ENCODE measurements at places on chromosomes 13 and 19.

- no peak for DNase-seq
Observed at GRCh38 chr13:75365724-75366173, 116.2 kb downstream of the TBC1D4 start.

- DNase-seq = peak; percentile 21
Observed at GRCh38 chr13:67736646-67737420, 506.7 kb upstream of the PCDH9 start.

DNA sequence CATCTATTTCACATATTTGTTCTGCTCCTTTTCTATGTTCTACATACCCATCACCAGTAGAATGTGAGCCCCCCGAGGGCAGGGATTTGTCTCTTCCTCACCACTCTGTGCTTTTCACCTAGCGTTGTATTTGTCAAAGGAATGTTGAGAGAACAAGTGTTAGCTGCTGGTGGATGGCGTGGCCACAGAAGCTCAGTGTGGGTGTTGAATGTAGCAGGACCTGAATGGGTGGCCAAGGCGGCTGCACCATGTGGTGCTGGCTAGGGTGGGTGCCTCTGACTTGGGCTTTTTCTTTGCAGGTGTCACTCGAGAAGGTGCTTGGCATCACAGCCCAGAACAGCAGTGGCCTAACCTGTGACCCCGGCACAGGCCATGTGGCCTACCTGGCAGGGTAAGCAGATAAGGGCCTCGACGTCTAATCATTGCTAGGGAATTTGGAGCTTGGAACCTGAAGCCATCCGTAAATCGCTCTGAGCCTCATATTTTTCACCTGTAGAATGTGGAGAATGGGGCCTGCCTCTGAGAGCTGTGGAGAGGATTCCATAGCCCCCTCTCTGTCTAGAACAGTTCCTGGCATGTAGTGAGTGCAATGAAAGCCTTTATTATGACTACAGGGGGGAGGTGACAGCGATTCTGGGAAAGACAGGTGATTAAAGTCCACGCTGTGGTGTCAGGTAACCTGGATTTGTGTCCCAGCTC lies 3.9 kb downstream of the WDR62 start:
- DNase-seq = no peak

DNA sequence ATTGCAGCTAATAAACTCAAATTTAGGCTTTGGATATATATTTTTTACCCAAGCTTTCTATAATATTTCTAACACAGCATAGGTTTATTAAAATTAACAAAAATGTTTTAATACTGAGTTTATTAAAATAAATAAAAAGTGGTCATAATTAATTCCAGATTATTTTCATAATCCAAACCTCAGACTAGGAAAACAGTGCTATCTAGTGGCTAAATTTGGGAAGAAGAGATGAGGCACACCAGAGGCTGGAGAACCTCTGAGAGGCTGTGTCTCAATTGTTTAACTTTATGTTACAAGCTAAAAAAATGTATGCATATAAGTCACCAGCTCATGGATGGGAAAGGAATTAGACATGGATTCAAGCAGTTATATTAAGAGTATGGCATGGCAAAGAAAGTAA lies 392.5 kb downstream of the DIAPH3 start:
- no peak for DNase-seq

DNA sequence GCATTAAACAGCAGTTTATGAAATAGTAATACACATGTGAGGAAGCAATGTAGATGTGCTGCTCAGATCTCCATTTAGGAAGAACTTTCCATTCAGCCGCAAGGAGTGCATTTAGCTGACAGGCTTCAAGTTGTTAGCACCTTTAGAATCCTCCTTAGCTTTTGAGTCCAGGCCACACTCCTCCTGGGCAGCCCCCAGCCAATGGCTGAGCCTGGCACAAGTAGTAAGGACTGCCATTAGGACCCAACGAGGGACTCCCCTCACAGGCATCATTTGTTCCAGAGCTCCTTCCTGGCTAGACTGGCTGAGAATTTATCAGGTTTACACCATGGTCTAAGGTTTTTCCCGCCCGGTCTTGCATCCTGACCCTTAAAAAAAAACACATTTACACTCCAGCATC lies 201.4 kb downstream of the DIAPH3 start:
- no peak for DNase-seq

DNA sequence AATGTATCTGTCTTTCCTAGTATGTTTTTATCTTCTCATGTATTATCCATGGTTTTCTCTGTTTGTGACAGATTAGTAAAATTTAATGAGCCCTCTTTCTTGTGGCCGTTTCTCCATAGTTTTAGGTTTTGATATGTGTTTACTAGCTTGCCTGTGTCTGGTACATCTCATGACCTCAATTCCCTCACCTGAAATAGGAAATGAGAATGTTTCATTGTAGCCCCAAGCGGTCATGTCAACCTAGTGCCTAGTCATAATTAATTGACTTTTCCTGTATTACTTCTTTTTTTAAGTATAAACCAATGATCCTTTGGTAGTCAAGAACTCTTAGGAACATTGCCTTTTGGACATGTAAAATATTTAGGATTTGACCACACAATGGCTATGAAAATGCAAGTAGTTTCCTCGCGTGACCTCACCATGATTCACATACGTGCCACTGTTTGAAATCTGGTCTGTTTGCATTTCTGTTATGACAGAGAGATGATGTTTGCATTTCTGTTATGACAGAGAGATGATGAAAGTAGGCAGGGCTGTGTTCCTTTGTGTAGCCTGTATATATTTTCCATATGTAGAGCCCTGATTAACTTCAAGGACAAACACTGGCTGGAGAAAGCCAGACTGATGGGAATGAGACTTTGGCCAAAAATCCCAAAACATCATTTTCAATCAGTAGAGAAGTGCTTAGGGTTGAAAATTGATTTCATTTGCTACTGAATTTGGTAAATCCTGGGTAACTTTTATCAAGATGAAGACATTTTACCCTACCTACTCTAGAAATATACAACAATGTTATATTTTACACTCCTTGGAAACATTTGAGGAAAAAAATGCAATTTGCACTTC lies 104.8 kb downstream of the TNFRSF19 start:
- no peak for DNase-seq

- no peak for DNase-seq
Observed at GRCh38 chr19:41330481-41330880, 20.5 kb downstream of the CCDC97 start.

GRCh38 chr19:32526895-32527294 lies 54.1 kb upstream of the PDCD5 start:
- no peak for DNase-seq

GRCh38 chr13:22765547-22765946 lies 415.2 kb upstream of the SGCG start:
- no peak for DNase-seq

- no peak for DNase-seq
Observed at GRCh38 chr13:91166714-91167511, 180.6 kb upstream of the MIR17HG start.

- DNase-seq = no peak
Observed at GRCh38 chr13:101554420-101555125, 102.1 kb downstream of the ITGBL1 start.

GRCh38 chr13:97107815-97108529 lies 113.7 kb upstream of the OXGR1 start:
- no peak for DNase-seq

GRCh38 chr19:42422901-42423461 lies 4.2 kb downstream of the LIPE start:
- no peak for DNase-seq

GRCh38 chr19:30743011-30743410 lies 370.8 kb downstream of the ZNF536 start:
- DNase-seq = no peak

DNA sequence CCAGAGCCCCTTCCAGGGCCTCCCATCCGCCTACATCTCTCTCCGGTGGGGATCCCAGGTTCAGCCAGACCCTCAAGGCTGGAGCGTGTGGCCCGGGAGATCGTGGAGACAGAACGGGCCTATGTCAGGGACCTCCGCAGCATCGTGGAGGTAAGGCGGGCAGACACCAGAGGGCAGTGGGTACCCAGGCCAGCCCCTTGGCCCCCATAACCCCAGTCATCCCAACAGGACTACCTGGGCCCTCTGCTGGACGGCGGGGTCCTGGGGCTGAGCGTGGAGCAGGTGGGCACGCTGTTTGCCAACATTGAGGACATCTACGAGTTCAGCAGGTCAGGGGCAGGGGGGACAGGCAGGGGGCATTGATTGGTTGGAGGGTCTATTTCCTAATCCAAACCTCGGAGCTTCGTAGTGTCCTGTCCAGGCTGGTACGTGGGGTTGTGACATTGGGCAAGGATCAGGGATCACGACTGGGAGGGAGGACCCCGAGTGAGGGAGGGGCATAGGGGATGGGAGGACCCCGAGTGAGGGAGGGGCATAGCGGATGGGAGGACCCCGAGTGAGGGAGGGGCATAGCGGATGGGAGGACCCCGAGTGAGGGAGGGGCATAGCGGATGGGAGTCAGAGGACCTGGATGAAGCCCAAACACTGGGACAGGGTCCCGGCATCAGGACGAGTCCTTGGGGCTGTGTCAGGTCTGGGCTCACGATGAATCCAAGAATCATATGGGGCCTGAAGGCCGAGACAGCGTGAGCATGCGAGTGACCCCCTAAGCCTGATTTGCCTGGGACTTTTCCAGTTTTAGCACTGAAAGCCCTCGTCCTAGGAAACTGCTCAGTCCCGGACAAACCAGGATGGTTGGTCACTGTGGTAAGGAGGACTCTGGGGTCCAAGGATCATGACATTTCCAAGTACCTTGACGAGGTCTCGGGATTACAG lies 2.9 kb downstream of the PLEKHG2 start:
- peak; percentile 15 for DNase-seq

- DNase-seq = no peak
Observed at GRCh38 chr13:110572778-110573118, 11.2 kb upstream of the RAB20 start.

DNA sequence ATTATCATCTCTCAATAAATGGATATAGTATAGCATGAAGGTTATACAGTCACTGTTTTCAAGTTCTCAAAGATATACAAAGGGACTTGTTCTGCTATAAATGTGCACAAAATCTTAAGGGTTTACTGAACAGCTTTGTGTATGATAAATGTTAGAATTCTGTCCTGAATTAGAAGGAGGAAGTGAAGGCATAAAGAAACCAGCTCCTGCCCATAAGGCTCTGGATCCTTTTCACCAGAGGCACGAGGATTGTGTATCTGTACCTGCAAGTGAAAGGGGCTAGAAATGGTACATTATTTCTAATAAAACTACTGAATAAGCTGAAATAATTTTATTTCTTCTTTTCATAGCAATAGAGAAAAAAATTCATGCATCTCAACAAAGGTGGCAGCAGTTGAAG lies 32.4 kb downstream of the PHF11 start:
- no peak for DNase-seq

DNA sequence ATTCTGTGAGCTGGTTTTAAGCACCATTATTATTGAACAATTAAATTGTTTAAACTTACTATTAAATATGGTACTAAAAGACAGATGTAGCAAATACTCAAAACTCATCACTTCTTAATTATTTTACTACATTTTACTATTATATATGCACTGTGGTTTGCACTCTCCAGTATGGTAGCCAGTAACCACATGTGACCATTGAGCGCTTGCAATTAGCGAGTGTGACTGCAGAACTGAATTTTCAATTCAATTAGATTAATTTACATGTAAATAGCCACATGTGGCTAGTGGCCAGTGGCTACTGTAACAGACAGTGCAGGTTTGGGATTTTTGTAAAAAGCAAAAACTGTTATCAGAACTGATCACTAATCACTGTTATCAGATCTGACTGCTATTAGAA lies 208.2 kb upstream of the SOX21 start:
- no peak for DNase-seq

GRCh38 chr13:75250526-75251178 lies 231.3 kb downstream of the TBC1D4 start:
- DNase-seq = no peak

DNA sequence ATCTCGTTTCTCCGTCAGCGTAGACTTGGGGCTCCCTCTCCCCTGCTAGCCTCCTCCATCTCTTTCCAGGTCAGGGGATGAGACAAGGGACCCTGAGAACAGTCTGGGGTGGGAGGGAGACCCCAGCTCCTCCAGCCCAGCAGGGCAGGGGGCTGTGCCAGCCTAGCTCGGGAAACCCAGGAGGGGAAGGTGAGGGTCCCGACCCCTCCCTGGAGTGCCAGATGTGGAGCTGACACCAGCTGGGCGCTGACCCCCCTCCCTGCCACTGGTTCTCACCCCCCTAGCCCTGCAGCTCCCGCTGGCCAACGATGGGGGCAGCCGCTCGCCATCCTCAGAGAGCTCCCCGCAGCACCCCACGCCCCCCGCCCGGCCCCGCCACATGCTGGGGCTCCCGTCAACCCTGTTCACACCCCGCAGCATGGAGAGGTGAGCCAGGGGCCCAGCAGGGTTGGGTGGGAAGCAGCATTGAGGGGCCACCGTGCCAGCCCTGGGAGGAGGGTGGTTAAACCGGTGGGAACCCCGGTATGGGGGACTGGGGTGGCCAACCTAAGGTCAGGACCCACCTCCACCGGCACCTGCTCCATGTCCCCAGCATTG lies 5.1 kb upstream of the TGFBR3L start:
- DNase-seq = no peak

DNA sequence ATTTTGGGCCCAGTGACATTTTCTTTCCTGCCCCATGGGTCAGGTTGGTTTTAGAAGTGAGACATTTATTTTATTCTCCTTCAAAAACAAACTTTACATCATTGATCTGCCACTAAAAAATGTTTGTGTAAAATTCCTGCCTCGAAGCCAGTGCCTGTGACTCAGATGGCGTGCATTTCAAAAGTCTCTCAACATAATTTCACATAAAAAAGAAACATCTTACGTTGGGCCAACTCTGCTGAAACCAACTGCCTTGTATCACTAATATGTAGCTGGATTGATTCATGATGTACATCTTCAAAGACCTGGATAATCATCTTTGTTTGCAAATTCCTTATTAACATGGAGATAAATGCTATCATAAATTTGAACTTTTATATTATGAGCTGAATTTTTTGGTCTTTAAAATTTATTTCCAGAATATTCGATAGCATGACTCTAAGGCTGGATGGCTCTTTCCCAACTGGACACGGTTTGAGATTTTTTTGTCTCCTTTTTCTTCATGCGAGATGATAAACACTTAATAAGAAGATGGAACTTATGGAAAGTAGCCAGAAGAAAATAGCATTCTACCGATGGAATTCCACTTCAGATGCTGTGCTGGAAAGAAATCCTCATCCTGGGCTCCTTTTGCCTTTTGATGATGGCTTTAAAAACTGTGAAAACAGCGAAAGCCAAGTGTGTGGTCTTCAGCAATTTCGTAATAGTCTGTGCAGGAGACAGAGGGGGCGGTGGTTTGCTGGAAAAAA lies 420.5 kb downstream of the FGF9 start:
- DNase-seq = peak; percentile 52

DNA sequence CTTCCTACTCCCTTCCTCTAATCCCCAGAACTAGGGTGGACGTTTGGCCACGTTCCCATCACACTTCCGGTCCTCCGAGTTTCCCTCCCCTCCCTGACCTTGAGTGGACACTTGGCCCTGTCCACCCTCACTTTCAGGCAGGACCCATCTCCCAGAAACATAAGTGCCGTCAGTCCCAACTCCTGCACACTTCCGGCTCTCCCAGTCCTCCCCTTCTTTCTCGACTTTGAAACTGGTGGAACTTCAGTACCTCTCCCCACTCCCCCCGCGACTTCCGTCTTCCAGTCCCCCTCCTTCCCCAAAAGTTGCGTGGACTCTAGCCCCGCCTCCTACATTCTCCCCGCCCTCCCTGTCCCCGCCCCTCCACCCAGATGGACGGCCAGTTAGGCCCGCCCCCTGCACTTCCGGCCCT lies 278 bp upstream of the ZNF274 start:
- no peak for DNase-seq

- no peak for DNase-seq
Observed at GRCh38 chr13:72205773-72206172, 338.8 kb upstream of the DACH1 start.

- no peak for DNase-seq
Observed at GRCh38 chr13:108963276-108963810, 333.9 kb downstream of the MYO16 start.

GRCh38 chr19:7658219-7658686 lies 10.6 kb upstream of the RETN start:
- DNase-seq = no peak

Data from right hindlimb (tissue), 1 donor.